Endothelial cell (in vitro differentiated cells): ENCODE measurements at places on chromosomes 12 and 14.

GRCh38 chr12:92047393-92047826 is 98.2 kb downstream of the BTG1 start:
- no peak for DNase-seq

GRCh38 chr12:19855851-19856250 is 416.6 kb downstream of the AEBP2 start:
- DNase-seq: no peak

- DNase-seq: peak; percentile 52
Observed at GRCh38 chr14:93431036-93431670, 414 bp downstream of the UNC79 start.

- no peak for DNase-seq
Observed at GRCh38 chr12:5264006-5264405, 167.9 kb upstream of the NTF3 start.

GRCh38 chr12:45914090-45914489 is 76.3 kb downstream of the SCAF11 start:
- no peak for DNase-seq

DNA sequence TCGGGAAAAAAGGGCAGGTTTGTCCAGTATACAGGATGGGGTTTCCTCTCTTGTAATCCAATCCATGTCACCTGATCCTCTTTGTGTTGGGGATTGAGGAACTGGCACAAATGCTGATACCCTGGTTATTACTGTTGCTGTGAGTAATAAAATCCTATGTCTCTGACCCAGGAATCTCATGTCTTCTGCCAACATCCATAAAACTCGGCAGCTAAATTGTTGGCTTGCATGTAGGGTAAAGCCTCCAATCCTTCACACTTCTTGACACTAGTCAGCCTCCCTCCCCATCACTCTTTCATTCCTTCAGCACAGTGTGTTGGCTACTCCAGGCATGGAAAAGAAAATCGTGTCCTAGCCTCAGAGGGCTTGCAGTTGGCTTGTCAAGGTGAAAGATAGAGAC is 9.2 kb upstream of the NOS1 start:
- DNase-seq: no peak

DNA sequence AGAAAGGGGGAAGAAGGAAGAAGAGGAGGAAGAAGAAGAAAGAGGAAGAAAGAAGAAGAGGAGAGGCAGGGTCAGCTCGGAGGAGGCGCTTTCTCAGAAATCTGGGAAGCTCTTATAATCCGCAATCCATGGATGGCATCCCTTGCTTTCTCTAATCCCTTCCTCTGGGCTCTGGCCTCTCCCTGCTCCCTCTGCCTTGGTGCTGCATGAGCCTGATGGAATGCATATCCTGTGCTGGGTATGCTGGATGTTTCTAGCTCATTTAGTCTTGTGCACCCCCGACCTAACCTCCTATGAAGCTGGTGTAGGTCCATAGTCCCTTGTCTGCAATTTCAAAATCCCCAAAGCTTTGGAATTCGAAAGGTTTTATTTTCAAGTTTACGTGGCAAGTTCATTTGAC is 94.2 kb upstream of the MYL2 start:
- no peak for DNase-seq

DNA sequence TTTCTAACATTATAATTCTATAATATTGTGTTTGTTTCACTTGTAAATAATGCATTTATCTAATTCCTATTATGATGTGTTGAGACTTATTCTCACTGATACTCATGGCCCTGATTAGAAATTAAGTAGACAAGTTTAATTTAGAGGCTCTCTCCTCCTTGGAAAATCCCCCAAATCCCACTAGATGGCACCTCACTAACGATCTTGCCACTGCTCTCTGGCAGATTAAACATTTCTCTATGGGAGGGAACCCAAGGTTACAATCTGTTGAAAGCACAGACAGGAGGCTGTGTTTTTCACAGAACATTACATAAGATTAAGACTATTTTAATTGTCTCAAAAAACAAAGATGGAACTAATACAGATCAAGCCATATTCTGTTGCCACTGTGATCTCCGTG is 318.7 kb downstream of the LRFN5 start:
- DNase-seq: no peak

DNA sequence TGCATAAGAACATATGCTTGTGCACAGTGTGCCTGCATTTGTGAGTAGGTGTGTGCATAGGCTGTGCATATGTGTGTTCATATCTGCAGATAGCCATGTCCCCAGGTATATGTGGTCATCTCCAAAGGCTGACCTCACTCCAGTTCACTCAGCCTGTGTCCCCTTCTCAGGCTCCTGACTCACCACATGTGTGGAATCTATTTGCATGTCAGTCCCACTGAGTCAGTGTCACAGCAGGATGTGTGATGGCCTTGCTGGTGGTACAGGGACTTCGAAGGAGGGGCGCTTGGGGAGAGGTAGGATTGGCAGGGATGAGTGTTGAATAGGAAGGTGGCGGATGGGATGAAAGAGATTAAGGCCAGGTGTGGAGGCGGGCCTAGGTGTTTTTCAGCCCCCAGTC is 35.5 kb downstream of the KRT80 start:
- DNase-seq: no peak

- DNase-seq: no peak
Observed at GRCh38 chr12:109682708-109683060, 30.9 kb upstream of the FAM222A start.

DNA sequence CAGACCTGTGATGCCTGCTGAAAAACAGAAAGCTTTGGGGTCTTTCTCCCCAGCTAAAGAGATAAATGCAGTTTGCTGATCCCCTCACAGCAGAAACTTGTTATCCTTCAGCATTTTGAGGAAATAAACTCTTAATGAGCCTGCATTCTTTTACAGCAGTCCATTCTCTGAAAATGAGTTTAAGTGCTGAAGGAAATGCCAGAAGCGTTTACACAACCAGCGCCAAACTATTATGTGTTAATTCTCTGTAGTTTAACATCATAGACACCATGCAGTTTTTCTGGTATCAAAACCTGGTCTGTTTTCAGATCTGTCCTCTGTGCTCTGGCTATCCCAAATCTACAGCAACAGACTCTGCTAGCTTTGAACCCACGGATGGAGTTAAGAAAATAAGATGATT is 291.3 kb downstream of the NPAS3 start:
- no peak for DNase-seq

DNA sequence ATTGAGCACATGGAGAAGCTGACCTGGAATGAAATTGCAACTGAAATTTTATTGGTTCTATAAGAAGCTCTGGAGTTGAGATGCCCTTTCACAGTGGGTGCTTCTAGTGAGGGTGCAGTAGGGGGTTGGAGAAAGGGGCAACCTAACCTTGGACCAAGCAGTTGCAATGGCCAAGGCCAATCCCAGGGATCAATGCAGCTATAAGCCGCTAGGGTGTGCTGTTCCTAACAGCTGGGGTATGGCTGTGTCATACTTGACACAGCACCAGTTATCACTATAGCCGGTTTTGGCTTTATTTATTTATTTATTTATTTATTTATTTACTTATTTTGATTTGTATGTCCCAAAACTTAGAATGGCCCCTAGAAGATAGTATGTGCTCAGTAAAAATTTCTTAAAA is 505.9 kb downstream of the FLRT2 start:
- peak; percentile 49 for DNase-seq

DNA sequence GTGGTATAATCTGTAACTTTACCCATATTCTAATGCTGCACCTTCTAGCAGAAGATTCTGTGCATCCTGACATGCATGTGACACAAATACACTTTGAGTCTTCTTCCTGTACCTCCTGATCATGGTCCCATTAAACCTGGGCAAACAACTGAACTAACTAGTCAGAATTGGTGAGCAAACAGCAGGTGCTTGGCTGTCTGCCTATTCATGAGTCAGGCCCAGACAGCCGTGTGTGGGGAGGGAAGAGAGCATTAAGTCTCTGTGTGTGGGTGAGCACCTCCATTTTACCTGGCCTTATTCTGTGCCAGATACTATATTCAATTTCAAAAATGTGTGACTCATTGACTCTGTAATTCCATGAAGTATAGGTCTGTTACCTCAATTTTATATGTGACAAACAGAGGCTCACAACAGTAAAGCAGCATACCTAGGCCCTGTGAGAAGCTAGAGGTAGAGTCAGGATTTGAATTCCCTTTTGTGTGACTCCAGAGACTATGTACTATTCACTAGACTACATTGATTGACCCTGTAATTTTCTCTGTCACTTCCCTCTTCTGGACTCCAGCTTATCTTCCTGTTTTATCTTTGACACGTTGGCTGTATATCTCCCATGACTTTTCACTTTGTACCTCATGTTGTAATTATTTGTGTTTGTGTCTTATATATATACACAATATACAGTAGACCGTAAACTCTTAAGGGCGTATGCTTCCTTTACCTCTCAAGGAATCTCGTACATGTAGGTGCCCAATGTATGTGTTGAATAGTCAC is 32.2 kb downstream of the SUSD6 start:
- DNase-seq: no peak

DNA sequence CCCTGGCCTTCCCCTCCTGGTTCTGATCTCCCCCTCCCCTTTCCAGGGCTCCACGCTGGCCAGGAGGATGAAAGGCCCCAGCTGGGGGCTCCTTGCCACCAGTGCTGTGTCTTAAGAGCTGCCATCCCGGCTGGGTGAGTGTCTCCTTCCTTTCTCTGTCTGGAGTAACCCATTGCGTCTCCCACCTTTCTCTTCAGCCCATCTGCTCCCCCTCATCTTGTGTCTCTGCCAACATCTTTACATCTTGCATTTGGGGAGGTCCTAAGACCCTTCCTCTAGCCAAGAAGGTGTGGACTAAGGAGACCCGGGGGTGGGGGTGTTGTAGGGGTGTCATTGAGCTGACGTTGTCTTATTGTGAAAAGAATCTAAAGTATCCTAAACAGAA is 505 bp downstream of the BCL2L2 start:
- DNase-seq: no peak

- DNase-seq: no peak
Observed at GRCh38 chr14:23025151-23025814, 9.4 kb downstream of the PSMB5 start.

- no peak for DNase-seq
Observed at GRCh38 chr12:77214136-77214535, 148.8 kb upstream of the E2F7 start.

DNA sequence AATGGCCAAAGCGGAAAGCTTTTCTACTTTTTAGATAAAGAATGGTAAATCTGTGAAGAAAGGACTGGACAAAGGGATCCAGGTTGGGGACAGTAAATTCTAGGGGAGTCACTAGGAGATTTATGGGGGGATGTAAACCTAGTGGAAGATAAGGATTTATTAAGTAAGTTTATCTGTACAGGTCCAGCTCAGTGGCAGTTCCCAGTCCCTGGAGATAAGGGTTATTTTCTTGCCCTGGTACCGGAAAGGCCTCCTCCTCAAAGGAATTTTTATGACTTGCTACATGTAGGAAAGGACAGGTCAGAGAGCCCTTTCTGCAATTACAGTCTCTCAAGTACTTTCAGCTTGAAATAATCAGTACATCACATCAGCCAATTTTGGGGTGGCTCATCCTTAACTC is 72.6 kb upstream of the BICD1 start:
- no peak for DNase-seq

- no peak for DNase-seq
Observed at GRCh38 chr14:59510001-59510400, 25.7 kb downstream of the JKAMP start.

DNA sequence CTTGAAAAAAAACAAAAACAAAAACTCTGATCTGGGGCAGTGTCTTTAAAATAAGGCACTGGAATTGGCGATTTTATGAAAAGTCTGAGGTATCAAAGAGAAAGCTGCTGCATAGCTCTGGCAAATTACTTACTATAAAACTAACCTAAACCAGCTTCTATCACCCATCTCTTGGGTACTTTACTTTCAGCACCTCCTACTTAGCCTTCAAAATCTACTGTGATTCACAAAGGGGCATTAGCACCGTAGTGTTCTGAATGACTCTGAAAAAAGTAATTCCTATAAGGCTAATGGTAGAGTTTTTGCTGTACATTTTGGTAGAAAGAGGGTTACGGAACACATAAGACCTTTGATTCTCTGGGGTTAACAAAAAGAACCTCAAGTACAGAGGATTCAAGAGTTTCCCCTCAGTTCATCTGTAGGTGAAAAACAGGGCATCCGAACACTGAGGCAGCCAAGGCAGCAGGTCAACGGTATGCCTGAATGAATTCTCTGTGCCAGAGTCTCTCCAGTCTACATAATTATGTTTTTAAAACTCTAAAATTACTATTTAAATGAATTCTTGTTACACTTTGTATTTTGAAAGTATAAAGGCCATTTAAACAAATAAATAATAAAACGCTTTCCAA is 101.5 kb downstream of the ELK3 start:
- no peak for DNase-seq

DNA sequence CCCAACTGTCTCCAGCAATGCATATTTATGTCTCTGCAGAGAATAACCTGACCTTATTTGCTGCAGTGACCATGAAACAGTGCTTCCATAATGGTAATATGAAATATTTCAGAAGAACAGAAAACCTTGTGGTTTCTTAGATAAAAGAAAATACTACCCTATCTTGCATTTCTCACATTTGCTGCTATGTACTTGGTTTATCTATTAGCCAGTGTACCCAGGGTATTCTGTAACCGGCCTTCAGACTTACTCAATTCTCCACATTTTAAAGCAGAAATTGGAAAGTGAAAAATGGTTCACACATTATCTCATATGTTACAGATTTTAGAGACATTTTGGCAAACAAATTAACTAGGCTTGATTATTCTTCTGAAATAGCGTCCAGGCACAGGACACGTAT is 57.9 kb upstream of the CCDC91 start:
- no peak for DNase-seq

DNA sequence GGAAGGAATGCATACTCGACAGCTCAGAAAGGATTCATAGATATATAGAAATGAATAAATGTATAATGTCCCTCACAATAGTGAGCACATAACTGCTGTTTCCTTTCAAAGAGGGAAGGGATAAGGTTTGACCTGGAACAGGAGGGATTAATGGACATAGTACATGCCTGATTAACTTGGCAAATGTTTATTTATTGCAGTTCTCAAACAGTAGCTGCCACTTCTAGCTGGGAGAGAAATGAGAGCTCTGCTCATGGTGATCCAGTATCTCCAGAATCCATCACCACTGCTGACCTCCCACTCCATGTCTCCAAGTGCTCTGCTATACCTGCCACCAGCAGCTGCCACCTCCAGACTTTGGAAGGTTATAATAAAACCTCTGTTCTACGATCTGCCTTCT is 108.1 kb downstream of the LRIG3 start:
- no peak for DNase-seq

DNA sequence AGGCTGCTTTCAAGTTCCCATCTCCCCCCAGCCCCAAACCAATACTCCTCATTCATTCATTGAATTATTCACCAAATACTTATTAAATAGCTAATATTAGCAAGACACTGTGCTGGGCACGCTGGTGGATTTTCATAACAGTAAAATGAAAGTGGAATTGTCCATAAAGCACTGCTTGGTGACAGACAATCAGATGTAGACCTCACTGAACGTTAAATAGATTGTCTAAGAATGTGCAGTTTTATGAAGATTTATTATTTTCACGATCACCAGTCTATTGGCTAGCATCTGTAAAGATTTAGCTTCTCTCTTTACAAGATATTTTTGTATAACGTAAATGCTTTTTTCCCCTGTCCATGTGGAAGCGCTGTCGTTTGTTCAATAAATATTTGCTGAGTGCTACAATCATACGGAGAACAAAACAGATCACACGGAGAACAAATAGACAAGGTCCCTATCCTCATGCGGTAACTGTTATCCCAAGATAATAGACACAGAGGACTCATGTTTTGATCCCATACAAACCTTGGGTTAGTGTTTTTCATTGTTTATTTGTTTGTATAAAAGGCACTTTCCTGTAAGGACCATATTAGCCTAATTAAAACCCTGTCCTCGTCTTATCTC is 397.6 kb downstream of the BCAT1 start:
- no peak for DNase-seq
